K562 (cell line): ENCODE measurements at places on chromosomes 5 and 9. TPM values are rescaled to one million over a fixed set of nuclear protein-coding genes. Genes with fewer than 3 reads are reported as not detected.

GRCh38 chr5:1851290-1851934 is 31.3 kb downstream of the IRX4 start:
- DNase-seq = no peak

Gene NEURL1B
- not detected in 2 replicates for polyA plus RNA-seq

GRCh38 chr5:129461711-129462332 is 1.7 kb downstream of the ADAMTS19 start:
- DNase-seq = no peak

- no peak for DNase-seq
Observed at GRCh38 chr5:153168241-153168640, 322.2 kb upstream of the GRIA1 start.

GRCh38 chr9:37210737-37211523 is 90.6 kb downstream of the ZCCHC7 start:
- DNase-seq = no peak

Gene SERF1A
- polyA plus RNA-seq = 0.38 and 3.2 TPM in 2 replicates

Gene PFDN1
- 70.9 and 72.6 TPM in 2 replicates for polyA plus RNA-seq

GRCh38 chr9:89183146-89183545 is 4.5 kb upstream of the SHC3 start:
- DNase-seq = no peak

DNA sequence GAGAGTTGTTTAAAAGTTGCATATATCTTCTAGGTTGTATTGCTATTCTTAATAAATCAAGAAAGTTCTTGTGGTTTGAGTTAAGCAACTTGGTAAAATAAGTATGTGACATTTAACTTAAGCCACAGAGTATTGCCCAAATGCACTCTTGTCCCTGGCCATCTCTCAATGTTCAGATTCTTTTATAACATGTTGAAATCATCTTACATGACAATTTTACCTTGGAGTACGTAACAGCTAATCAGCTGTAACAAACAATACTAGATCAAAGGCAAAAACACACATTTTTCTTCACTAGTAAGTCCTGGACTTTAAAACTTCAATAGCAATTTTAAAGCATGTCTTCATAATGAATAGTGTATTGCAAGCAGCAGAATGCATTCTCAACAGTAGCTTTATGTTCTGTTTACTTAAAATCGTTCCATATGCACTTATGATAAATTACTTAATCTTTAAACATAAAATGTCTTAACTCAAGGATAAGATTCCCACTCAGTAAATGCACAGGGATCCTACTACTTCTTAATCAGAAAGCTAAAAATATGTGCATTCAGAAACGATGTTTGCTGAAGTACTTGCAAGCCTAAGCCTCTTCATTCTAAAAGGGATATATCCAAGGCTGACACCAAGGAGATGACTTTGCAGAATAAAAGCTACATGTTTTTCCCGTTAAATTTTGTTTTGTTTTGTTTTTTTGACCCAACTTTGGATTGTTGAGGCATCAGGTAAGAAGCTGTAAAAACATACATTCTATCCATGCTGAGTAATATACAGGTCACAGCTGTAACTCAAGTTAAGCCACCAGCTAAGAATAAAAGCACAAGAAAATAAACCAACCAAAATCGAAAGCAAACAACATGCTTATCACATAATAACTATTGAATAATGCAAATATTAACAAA is 86.1 kb upstream of the NFIB start:
- DNase-seq = no peak

- no peak for DNase-seq
Observed at GRCh38 chr9:95623640-95624039, 106.9 kb upstream of the PTCH1 start.

- DNase-seq = no peak
Observed at GRCh38 chr9:86282979-86283535, 719 bp upstream of the ISCA1 start.

DNA sequence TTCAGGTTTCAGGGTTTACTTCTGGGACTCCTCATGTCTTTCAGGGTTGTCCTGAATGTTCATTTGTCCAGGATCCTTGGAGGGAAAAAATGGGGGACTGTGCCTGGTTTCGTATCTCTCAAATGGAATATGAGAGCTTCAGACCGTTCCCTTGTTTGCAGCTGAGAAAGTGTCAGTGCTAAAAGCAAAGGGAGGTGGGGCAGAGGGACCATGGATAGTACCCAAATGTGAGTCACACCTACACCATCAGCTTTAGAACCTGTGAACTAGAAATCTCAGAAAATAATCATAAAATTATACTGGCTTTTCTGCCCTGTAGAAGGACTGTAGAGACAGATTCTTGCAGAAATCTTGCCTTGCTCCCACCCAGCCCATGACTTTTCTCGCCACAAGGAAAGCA is 84.3 kb upstream of the TAF11L2 start:
- DNase-seq = no peak

- no peak for DNase-seq
Observed at GRCh38 chr9:117290856-117291622, 123.8 kb downstream of the ASTN2 start.

- peak; percentile 75 for DNase-seq
Observed at GRCh38 chr5:177317959-177318377, 6.3 kb upstream of the MXD3 start.

Gene HAPLN1
- not detected in 2 replicates for polyA plus RNA-seq

Gene DMRT3
- polyA plus RNA-seq = not detected in 2 replicates

GRCh38 chr5:72857396-72857795 is 40.9 kb downstream of the TNPO1 start:
- no peak for DNase-seq

Gene GRIA1
- not detected in 2 replicates for polyA plus RNA-seq

Gene PCDHB2
- polyA plus RNA-seq = not detected in 2 replicates

Gene WHRN
- polyA plus RNA-seq = 10.4 and 10.5 TPM in 2 replicates

- DNase-seq = no peak
Observed at GRCh38 chr9:72947984-72948465, 4.8 kb downstream of the ALDH1A1 start.

GRCh38 chr5:93621327-93621798 is 38.3 kb downstream of the NR2F1 start:
- no peak for DNase-seq

Gene DRD1
- polyA plus RNA-seq = not detected in 2 replicates

- DNase-seq = peak; percentile 50
Observed at GRCh38 chr9:109198736-109199382, 31.8 kb upstream of the FRRS1L start.
